ENCODE measurements at places on chromosomes 1 and 21. TPM values are rescaled to one million over a fixed set of nuclear protein-coding genes. Genes with fewer than 3 reads are reported as not detected.

ERRFI1 gene
- total RNA-seq: 35.3 TPM

KLHDC7A gene
- 0.53 TPM for total RNA-seq

DCDC2B gene
- not detected for total RNA-seq

CHIA gene
- total RNA-seq: not detected

KRTAP12-2 gene
- not detected for total RNA-seq

OR10K2 gene
- not detected for total RNA-seq

OR2L3 gene
- total RNA-seq: not detected

MASP2 gene
- total RNA-seq: 0.09 TPM

LRRC3 gene
- 2.5 TPM for total RNA-seq

ATP1B1 gene
- 32.6 TPM for total RNA-seq

CTSS gene
- total RNA-seq: not detected

OR14I1 gene
- total RNA-seq: not detected

TNFSF18 gene
- total RNA-seq: not detected

PLCH2 gene
- 0.54 TPM for total RNA-seq

RHD gene
- not detected for total RNA-seq

ETV3L gene
- total RNA-seq: not detected

RNU1-3 gene
- under 0.01 TPM for total RNA-seq

SH2D5 gene
- total RNA-seq: 7.7 TPM

EFHD2 gene
- 6.5 TPM for total RNA-seq

TSSK3 gene
- total RNA-seq: not detected

ADIPOR1 gene
- 54.6 TPM for total RNA-seq

GJA8 gene
- not detected for total RNA-seq

SPATA46 gene
- total RNA-seq: not detected

ARHGAP29 gene
- total RNA-seq: 14.8 TPM

GLUL gene
- 428 TPM for total RNA-seq

REG4 gene
- not detected for total RNA-seq

UBASH3A gene
- total RNA-seq: not detected

PIK3R3 gene
- total RNA-seq: 81.2 TPM

AK4 gene
- 28.8 TPM for total RNA-seq

VHLL gene
- total RNA-seq: 0.34 TPM

All from neural progenitor cell (in vitro differentiated cells).